ENCODE measurements at places on chromosomes 7 and 10.

- DNase-seq, result no peak
Measured at GRCh38 chr10:2611603-2612002, 455.7 kb upstream of the PFKP start.

DNA sequence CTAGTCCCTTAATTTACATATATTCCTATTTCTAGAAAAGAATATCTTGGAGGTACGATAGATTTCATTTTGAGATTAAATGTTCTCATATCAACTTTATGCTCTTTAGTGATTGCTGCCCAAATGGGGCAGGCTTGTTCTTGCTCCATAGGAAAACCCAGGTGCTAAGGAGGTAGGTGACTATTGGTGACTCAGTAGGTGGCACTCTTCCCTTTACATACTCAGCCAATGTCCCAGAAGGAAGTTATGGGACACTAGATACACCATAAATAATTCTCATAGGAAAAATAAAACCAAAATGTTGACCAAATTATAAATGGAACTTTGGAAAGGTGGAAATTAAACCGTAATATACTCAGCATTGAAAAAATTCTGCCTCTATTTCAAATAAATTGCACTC lies 4.0 kb downstream of the SKAP2 start:
- DNase-seq, result no peak

- no peak for DNase-seq
Measured at GRCh38 chr10:18313140-18313530, 172.9 kb downstream of the CACNB2 start.

GRCh38 chr10:129531969-129532660 lies 65.1 kb downstream of the MGMT start:
- no peak for DNase-seq

GRCh38 chr7:3028071-3028757 lies 15.5 kb downstream of the CARD11 start:
- peak; percentile 26 for DNase-seq

DNA sequence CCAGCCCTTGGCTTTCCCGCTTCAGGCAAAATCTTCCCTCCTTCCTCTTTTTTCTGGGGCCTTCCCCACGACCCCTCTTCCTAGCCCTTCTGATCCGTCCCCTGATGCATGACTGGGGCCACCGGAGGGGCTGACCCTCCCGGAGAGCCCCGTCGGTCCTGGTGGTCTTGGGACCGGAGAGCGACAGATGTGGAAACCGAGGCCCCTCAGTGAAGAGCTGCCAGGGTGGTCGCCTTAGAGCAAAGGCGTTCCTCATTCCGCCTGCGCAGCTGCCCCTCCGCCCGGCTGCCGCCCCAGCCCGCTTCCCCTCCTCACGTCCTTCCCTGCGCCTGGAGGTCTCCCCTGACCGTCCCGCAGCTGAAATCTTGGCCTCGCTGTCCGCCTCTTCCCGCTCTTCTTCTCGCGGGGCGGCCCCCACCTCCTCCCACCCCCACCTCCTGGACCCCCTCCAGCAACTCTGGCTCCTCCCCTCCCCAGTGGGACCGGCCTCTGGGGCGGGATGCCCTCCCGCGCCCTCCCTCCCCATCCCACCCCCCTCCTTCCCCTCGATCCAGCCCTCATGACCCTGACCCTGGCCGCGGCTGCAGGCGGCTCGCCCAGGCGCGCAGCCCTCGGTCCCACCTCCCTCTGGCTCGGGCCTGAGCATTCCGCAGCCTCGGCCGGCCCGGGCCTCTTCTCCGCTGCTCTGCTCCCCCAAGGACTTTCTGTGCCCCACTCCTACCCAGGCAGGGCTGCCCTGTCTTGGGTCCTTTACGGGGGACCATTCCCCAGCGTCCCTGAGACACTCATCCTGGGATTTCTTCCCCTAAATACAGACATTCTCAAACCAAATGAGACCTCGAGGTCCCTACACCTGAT lies at the start of gene RARRES2:
Gene RARRES2, minus strand, starts transcription at position 367 of the 858 bp plus-strand sequence. CDS start 1,020 bp downstream, outside the sequence.
- DNase-seq, result no peak

GRCh38 chr10:48819783-48820182 lies 119.9 kb downstream of the LRRC18 start:
- no peak for DNase-seq

GRCh38 chr10:79116801-79117723 lies 48.3 kb downstream of the ZMIZ1 start:
- no peak for DNase-seq
